ENCODE measurements at places on chromosomes 3 and 15.

DNA sequence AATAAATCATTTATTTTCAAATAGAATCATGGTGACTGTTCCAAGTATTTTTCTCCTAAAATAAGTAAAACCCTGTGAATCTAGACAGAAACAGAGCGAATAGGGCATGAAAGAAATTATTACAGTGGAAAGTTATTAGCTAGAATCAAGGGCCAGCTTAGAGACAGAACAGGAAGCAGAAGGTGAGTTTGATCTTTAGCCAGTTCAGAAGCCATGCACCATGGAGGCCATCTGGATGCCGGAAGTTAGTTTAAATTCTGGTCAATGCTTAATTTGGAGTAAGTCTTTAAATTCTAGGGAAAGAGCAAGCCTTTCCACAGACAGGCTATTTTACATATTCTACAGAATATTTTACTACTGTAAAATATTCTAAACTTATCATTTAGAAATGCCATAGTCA, 574.8 kb downstream of the CADM2 start:
- no peak for DNase-seq

DNA sequence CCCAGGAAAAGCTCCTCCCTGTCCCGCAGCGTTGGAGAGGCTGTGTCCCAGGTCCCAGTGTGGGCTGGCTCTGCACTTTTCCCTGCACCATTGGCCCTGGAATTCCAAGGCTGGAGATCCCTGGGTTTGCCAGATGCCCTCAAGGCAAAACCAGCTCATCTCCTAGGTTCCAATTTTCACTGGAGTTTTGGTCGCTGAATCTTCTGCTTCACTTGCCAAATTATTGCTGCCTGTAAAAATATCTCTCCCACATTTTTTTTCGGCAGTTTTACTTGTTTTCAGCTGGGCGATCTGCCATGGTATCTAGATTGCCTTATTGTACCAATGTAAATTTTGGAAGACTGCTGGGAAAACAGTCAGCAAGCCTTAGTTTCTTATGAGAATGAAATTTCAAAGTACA, 150.9 kb upstream of the ATP10A start:
- peak; percentile 79 for DNase-seq

- no peak for DNase-seq
Observed at GRCh38 chr3:53641397-53641796, 147.0 kb downstream of the CACNA1D start.

DNA sequence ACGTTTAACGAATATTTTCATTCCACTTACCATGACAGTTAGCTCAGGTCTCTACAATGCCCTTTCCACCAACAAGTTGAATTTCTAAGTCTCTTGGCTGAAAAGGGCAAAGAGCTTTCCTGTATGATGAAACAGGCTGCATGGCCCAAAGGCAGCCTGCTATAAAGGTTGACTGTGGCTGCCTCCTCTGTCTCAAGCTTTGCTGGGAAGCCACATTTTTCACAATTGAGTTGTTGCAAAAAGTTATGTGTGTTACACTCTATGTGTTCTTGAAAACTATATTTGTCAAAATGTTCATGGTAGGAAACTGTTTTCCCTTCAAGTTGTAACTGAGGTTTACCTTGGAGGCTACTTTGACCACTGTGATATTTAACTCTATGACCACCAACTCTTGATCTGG, 49.5 kb downstream of the DZIP1L start:
- DNase-seq = no peak

DNA sequence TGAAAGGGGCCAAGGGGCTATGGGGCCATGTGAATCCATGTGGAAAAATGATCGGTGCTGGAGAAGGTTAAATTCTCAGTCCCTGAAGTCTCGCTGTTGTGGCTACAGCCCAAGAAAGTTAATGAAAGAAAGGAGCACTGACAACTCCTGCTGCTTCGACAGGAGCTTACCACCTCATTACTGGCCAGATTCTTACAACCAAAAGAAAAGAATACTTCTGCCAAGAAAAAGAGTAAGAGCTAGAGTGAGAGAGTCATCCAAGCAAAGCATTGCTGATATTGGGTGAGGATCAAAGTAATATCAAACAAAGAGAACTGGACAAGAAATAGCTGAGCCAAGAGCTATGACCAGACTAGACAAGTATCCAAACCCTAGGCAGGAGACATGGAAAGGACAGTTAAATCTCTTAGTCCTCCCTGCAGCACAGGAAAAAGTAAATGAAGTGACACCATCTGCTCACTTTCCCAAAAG, 348.4 kb upstream of the PLSCR5 start:
- DNase-seq = peak; percentile 51

GRCh38 chr15:61780278-61780980, 279.8 kb downstream of the VPS13C start:
- DNase-seq = no peak

DNA sequence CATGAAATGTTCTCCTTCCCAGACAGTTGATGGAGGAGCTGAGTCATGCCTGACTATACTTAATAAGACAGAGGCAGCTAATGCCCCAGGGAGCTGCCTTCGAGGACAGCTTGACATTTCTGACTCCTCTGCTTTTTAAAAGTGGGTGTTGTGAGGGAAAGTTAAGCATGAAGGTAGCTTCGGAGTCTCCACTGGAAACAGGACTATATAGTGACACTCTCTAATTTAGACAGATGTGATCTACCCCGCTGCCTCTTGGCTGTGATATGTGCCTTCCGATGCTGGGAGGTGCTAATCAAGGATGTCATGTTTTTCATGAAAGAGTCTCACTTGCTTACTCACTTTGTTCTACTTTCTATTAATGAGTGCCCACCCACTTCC, 72.7 kb downstream of the IL1RAP start:
- DNase-seq = peak; percentile 80

GRCh38 chr15:58716027-58716426, 33.5 kb downstream of the ADAM10 start:
- DNase-seq = no peak

DNA sequence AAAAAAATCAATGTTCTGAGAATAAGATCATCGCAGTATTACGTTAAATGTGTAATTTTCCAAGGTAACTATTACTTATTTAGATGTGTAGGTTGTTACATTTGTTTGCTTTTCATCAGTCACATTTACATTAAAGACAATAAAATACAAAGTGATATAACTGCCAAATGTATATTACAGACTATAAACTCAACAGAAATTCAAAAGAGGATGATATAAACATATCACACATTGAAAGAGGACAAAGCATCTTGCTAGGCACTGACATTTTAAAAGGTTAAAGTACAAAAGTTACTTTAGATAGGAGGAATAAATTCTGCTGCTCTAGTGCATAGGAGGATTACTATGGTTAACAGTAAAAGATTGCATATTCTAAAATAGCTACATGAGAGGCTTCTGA, 16.1 kb downstream of the VGLL4 start:
- DNase-seq = no peak

DNA sequence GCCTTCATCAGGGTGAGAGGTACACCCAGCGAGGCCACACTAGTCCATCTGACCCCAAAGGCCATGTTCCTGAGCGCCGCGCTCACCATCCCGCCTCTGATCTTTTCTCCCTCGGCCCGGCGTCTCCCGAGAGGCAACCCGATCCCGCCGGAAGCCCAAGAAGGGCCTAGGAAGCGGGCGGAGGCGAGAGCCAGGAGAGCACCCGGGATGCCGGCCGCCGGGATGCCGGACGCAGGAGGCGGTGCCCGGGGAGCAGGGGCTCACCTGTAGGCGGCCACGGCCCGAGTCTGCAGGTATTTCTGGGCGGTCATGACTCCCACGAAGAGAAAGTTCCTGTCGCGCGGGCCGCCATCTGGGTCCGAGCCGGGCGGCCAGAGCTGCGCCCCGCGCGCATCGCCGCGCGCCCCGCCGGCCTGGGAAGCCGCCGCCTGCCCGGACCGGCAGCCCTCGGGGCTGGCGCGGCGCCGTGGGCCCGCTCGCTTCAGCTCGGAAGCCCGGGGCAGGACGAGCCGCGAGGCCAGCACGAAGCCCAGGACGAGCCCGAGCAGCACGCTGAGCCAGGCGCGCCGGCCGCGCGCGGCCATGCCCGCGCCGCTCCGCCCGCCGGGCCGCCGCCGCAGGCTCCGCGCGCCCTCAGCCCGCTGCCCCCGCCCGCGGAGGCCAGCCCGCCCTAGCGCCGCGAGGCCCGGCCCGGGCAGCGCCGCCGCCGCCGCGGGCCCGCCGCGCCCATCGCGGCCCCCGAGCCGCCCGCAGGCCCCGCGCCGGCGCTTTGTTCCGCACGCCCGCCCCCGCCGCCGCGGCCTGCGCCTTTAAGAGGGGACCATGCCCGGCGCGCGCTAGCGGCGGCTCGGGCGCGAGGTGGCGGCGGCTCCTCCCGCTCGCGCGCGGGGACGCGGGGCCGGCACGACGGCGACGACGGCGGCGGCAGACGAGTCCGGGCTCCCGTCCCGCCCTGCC, 697 bp downstream of the CHSY1 start:
- DNase-seq = peak; percentile 58

Measured in EH (cell line).